ENCODE measurements at places on chromosomes 2 and 18.
A peak's percentile ranks its signal among the peaks of the same experiment; 100 is the strongest.

DNA sequence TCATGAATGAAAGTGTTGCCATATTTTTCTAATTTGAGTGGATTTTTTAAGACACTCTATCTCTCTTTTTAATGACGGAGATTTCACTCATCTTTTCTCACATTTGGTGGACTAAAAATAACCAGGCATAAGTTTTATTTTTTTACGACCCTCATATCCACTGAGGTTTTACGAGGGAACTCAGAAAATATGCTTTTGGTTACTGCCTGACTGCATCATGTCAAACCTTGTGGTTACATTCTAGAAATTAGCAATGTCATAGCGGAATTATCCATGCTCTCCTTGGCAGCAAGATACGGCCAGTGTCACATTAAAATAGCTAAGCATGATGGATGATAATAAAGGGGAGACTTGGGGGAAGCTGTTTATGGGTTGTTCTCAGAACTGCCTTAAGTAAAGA, 428.6 kb upstream of the FSHR start:
- DNase-seq, result peak; percentile 83

DNA sequence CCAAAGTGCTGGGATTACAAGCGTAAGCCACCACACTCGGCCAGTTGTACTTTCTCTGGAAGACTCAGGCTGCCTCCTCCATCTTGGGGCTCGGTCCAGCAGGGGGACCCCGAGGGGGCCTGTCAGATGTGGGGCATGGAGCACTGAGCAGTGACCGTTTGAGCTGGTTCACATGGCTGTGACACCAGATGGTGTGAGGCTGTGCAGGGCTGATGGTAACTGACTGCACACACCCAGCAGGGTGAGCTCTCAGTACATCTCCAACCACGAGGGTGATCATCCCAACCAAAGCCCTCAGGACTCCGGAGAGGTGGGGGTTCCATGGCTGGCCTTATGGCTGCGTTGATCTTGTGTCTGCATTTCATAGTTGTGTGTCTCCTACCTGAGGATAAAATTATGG, 63.4 kb downstream of the FAM168B start:
- no peak for DNase-seq

DNA sequence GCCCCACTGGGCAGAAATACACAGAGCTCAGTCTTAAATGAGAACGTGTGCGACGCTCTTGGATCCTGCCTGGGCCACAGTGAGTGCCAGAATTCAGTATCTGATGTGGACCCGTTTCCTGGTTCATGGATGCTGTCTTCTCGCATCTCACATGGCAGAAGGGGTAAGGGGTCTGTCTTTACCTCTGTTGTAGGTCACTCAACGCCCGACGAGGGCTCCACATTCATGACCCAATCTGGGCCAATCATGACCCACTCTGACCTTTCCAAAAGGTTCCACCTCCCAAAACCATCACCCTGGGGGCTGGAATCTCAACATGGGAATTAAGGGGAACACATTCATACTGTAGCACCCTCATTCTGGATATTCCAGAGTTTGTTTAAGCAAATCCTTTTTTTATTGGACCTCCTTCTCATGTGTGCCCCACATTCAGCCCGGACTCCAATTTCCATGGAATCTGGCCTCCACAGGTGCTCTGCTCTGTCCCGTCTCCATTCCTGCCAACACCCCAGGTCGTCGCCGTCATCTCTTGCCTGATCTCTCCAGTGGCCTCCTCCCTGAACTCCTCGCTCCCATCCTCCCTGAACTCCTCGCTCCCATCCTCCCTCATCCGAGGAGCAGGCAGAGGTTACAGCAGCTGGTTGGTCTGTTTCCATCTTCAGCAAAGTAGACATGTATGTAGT, 78.9 kb upstream of the OTOS start:
- no peak for DNase-seq

GRCh38 chr2:7133521-7133920, 216.3 kb downstream of the RNF144A start:
- no peak for DNase-seq

DNA sequence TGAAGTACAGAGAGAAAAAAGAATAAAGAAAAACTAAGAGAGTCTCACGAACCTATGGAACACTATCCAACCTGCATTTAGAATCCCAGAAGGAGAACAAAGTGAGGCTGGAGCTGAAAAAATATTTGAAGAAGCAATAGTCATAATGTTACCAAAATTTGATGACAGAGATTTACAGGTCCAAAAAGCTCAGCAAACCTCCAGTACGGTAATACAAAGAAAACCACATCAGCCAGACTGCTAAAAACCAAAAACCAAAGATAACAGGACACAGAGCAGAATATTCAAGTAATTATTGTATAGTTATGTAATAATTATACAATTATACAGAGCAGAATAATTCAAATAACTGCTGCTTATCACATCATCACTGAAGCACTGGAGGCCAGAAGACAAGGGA, 23.7 kb downstream of the ATL2 start:
- DNase-seq, result no peak

GRCh38 chr2:85431570-85432205, 13.2 kb downstream of the SH2D6 start:
- DNase-seq, result peak; percentile 73

DNA sequence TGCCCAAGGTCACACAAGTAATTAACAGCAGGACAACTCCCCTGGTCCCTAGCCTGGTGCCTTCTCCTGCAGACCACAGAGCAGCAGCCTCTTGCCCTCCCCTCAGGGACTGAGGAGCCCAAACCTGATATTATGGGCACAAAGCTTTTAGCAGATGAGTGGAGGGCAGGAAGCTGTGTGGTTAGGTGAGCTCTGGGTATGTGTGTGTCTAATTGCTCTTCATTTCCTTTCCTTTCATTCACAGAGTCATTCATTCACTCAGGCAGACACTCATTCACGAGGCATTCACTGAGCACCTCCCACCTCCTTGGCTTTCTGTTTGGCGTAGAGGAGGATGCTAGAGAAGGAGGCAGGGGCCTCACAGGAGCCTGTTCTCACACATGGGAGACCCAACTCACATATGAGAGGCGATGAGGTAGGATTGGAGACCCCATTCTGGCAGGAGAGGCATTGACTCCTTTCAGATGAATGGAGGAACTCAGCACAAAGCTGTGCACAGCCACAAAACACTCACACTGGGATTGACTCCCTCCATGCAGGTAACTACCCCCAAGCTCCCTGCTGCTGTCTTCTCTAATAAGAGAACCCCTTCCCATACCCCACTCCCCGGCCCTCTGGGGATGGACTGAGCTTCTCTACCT, 306.8 kb upstream of the SKOR2 start:
- DNase-seq, result no peak

- no peak for DNase-seq
These were observed 1830.9 kb upstream of the PIK3C3 start for GRCh38 chr18:40124107-40124506.

DNA sequence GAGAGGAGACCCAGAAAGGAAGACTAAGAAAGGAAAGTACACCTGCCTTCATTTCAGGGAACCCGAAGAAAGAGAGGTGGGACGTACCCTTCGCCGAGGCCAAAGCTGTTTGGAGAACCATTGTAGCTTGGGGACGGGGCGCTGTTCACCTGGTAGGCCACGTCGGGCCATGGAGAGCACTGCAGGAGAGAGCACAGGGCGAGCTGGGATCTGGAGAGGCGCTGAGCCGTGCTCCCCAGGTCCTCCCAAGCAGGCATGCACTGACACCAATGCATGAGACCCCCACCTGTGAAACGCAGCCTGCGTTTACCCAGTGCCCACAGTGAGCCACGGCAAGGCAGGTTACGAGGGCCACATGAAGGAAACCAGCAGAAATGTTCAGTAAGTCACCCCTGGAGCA, 45.5 kb downstream of the TFCP2L1 start:
- no peak for DNase-seq

- no peak for DNase-seq
These were observed 8.6 kb downstream of the ITGA4 start for GRCh38 chr2:181465676-181466375.

DNA sequence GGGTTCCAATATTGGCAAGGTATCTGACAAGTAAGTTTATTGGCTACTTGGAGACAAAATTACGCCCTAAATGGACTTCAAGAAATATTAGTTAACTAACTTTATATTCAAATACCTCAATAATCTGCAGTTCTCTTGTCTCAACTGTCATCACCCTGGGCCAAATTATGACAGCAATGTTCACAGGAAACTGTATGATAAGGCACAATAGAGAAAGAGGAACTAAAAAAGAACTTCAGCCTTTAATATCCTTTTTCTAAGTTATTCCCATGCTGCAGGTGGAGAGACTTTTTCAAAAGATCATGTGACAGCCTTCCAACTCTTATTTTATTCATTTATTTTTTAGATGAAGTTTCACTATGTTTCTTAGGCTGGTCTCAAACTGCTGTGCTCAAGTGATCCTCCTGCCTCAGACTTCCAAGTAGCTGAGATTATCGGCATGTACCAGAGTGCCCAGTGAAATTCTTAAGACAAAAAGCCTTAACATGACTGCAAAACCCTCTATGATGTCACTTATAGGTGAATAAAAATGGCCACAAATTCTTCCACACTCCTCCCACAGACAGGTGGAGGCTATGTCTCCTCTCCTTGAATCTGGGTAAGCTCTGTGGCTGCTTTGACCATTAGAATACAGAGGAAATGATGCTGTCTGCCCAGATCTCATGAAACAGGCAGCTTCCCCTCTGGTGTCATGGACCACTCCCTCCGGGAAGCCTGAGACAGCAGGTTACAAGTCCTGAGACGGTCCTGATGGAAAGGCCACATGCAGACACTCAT, 211.0 kb downstream of the TGIF1 start:
- peak; percentile 0 for DNase-seq

DNA sequence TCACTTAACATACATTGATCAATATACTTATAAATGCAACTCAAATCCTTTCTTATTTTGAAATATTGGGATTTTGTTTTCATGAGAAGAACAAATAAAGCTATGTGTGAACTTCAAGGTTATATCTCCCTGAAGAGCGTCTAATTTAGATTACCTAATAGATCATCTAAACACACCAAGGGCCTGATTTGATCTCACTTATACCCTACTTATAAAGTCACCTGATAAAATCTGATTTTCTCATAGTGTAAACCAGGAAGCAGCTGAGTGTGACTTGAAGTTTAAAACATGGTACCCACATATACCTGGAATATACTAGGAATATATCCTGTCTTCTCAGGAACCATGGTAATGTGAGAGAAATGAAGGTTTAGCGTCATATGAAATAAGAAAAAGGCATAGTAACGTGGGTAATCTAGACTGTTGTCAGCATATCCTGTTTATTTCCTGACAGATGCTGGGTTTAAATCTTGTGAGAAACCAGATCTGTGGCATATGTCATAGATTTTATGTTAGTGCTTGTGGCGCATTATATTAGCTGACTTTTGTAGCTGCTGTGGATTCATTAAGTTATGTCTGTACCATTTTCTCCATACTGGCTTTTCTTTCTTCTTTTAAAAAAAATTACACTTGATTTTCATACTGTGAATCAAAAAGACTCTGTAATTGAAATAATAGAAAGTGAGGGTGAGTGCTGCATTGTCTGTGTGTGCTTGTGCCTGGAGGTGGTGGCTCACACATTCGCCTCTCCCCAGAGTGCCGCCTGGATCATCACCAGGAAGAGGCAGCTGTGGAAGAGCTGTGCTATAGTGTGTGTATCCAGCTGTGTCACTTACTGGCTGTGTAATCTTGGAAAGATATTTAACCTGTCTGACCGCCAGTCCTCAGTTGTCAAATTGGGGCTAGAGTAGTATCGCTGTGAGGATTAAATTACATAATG, 164.0 kb downstream of the MYO3B start:
- DNase-seq, result peak; percentile 53

GRCh38 chr2:154306266-154306970, 392.1 kb upstream of the KCNJ3 start:
- DNase-seq, result no peak

GRCh38 chr2:29697715-29698114, 223.7 kb downstream of the ALK start:
- no peak for DNase-seq

DNA sequence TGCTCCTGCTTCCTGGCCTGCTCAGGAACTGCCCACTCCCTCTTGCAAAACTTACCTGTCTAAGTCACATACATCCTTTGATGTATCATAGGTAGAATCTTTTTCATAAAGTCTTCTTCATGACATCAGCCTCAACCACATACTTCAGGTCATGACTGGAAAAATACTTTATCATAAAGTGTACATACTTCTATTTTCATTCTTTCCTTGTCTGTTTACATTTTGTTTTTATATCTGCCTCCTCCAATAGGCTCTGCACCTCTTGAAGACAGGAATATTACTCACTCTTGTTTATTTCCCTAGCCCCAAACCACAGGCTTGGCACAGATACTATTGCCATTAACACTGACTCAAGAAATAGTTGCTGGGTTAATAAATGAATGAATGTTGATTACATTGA, 43.6 kb upstream of the ZNF804A start:
- DNase-seq, result no peak

- DNase-seq, result no peak
These were observed 121.8 kb downstream of the DSC3 start for GRCh38 chr18:30920757-30921156.

GRCh38 chr2:182999348-183000028, 38.8 kb downstream of the NCKAP1 start:
- no peak for DNase-seq

GRCh38 chr2:38185012-38185491, 109.1 kb upstream of the CYP1B1 start:
- DNase-seq, result no peak

GRCh38 chr2:101777337-101777736, 79.8 kb downstream of the MAP4K4 start:
- DNase-seq, result no peak

- DNase-seq, result peak; percentile 44
These were observed 46.2 kb upstream of the MGAT5 start for GRCh38 chr2:134207589-134208209.

GRCh38 chr18:72922895-72923294, 55.1 kb upstream of the NETO1 start:
- no peak for DNase-seq

DNA sequence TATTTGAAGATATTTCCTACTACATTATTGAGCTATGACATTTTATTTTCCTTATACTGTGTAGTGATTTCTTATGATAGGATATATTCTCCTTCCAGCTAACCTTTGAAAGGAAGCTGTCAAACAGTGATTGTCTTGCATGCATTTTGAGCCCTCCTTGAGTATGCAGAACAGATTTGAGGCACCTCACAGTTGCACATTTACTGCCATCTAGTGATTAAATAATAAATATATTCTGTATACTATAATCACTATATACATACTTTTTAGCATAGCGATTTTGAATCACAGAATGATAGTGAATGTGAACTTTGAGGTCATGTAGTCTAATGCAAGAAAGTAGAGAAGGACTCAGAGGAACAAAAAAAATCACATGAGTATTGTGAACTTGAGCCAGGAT, 268.4 kb upstream of the CDH19 start:
- DNase-seq, result peak; percentile 41

- DNase-seq, result no peak
These were observed 28.6 kb upstream of the POU3F3 start for GRCh38 chr2:104825124-104825865.

Data from NCI-H1694 treated with DMSO at 0.1 percent for 48 hours (cell line).